NCI-H187 treated with DMSO at 0.1 percent for 48 hours (cell line): ENCODE measurements at places on chromosomes 16 and 17.

GRCh38 chr16:14501331-14502255 lies 128.5 kb downstream of the PARN start:
- peak; percentile 5 for DNase-seq

- no peak for DNase-seq
Observed at GRCh38 chr17:78716292-78716691, 65.8 kb downstream of the CYTH1 start.

GRCh38 chr16:2532494-2533141 lies 1.4 kb upstream of the CEMP1 start:
- no peak for DNase-seq

GRCh38 chr17:53472586-53472985 lies 350.1 kb upstream of the KIF2B start:
- DNase-seq: no peak

DNA sequence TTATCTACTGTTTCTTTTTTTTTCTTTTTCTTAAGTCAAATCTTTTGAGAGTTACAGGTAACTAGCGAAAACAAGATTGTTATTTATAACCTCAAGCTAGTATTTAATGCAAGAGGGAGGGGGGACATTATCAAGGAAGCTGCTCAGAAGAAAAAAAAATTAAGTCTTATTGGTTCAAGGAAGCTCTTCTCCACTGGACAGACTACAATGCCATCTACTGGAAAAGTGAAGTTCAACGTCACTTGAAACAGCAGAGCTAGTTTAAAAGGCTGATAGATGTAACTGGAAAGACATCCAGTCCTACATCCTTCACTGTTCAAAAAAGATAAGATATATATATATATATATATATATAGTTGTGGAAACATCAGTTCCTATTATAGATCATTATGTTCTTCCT lies 418.0 kb upstream of the PSMD7 start:
- DNase-seq: no peak

DNA sequence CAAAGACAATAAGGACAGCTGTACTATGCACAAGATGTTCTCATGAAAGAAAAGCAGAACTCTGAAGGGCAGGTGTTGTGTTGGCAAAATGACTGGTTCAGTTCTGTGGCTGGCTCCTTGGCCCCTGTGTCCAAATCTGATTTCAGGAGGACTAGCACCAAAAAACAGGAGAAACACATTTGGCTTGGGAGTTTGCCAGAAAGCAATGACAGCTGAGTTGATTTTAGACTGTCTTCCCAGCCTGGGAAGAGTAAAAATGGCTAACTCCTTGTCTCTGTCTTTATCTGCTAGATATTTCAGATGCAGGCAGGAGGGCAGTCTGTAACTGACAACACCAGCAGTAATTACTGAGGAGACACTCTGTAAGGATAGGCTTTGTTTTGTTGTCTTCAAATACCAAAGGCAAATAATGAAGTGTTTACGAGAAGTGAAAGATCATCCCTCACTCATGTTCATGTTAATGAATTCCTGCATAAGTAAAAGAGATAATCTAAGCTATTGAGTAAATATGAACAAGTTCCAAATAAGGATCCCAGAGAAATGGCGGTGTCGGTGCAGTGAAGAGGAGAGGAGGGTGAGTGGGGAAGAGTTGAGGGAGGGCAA lies 989.0 kb downstream of the CDH11 start:
- DNase-seq: no peak

- no peak for DNase-seq
Observed at GRCh38 chr17:74146196-74146595, 57.3 kb upstream of the RPL38 start.

GRCh38 chr16:14302399-14303181 lies 231.5 kb downstream of the MRTFB start:
- DNase-seq: no peak

GRCh38 chr17:65684631-65685030 lies 123.2 kb upstream of the AXIN2 start:
- no peak for DNase-seq

DNA sequence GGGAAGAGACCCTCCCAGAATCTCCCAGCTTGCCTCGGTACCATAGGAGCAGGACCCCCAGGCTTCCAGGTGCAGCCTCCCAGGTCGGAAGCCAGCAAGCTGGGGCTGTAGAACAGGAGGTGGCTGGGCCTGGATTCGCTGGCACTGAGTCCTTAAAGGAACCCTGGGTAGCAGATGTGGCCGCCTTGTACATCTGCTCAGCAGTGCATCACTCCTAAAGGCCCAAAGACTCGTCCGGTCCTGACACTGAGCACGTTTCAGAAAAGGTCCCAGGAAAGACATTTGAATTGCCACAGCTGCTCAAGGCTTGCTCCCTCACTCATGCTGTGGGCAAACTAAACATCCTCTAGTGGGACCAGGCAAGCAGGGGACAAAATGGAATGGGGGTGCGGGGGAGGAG lies 172.8 kb downstream of the RAB11FIP4 start:
- DNase-seq: no peak

GRCh38 chr17:55284001-55284884 lies 19.5 kb downstream of the HLF start:
- DNase-seq: no peak
